ENCODE measurements at places on chromosomes 6 and 20.

- DNase-seq: no peak
Measured at GRCh38 chr6:119034827-119035458, 43.5 kb downstream of the FAM184A start.

GRCh38 chr6:97805596-97805995 lies 522.6 kb upstream of the MMS22L start:
- no peak for DNase-seq

DNA sequence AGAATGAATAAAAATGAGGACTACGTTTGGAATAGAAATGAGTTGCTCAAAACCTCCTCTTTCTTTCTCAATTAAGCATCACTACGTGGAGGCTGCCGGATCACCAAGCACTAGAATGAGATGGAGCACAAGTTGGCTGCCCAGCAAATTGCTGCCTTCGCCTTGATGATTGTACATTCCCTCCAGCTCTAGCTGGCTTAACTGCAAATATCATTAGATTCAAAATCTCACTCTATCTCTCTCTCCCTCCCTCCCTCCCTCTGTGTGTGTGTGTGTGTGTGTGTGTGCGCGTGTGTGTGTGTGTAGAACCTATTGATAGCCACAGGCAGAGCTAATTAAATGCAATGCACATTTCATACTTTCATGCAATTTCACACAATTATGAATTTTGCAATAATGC lies 310.7 kb upstream of the CDH4 start:
- no peak for DNase-seq

GRCh38 chr6:90397929-90398674 lies 101.5 kb upstream of the BACH2 start:
- peak; percentile 54 for DNase-seq

- no peak for DNase-seq
Measured at GRCh38 chr6:116090251-116090650, 10.4 kb upstream of the NT5DC1 start.

DNA sequence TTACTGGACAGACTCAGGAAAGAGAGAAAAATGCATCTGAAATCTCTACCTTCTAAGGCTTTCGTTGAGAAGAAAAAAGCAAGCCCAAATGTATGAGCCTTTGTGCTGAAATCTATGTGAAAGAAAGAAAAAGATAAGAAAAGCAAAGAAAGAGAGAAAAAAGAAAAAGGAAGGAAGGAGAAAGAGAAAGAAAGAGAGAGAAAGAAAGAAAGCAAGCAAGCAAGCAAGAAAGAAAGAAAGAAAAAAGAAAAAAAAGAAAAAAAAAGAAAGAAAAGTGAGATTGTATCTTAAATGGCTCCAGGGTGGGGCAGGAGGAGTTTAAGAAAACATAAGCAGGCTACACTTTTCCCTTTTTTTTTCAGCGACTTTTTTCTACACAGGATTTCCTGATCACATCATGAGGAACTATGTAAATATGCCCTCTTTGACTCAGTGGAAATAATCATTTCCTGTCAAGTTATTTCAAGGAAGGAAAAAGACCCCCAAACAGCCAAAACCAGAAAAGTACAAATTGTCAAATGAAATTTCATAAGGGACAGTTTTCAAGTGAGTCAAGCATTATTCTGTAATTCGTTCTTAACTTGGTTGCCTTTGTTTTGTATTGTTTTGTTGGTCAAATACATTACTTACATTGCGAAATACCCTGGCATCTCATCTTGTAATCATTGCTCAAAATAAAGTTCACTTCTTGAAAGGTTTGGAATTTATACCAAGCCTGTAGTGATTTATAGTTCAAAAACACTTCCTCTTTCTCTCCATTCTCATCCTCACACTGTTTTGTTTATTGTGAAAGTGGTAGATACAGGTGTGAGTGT lies 79.5 kb upstream of the RNF217 start:
- DNase-seq: no peak

- no peak for DNase-seq
Measured at GRCh38 chr20:18428490-18429173, 38.2 kb downstream of the DZANK1 start.

DNA sequence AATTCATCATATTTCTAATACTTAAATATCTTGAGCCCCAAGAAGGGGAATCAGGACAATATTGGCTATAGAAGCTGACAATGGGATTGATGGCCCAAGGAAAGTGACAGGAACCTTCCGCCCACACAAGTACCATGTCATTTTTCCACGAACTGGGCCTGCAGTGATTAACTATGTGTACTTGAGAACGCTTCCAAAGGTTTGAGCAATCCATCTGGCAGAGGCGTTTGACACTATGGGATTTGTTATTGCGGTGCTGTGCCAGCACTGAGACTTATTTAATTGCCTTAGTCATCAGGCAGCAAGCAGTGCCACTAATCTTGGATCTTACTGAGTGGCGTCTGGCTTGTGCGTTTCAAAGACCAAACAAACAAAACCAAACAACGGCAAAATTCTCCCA lies 135.6 kb upstream of the UST start:
- no peak for DNase-seq

- DNase-seq: no peak
Measured at GRCh38 chr6:75893058-75893775, 144.2 kb downstream of the MYO6 start.

DNA sequence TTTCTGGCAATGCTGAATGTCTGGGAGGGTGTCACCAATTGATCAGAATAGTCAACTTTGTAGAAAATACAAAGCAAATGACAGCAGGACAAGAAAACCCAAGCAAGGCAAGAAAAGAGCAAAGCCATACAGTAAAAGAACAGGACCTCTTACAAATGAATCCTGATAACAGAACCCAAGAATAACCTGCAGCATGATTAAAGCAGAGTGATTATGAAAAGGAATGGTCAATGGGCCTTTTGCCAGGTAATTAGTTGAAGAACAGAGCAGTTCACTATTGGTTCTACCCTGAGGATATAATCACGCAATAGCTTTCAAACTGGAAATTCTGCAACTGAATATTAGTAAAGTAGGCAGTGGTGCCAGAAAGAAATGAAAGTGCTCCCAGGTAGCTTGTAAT lies 319.8 kb downstream of the FRK start:
- no peak for DNase-seq

GRCh38 chr6:127937747-127938146 lies 36.9 kb upstream of the THEMIS start:
- DNase-seq: no peak

- DNase-seq: no peak
Measured at GRCh38 chr6:13319891-13320564, 8.3 kb downstream of the TBC1D7 start.

DNA sequence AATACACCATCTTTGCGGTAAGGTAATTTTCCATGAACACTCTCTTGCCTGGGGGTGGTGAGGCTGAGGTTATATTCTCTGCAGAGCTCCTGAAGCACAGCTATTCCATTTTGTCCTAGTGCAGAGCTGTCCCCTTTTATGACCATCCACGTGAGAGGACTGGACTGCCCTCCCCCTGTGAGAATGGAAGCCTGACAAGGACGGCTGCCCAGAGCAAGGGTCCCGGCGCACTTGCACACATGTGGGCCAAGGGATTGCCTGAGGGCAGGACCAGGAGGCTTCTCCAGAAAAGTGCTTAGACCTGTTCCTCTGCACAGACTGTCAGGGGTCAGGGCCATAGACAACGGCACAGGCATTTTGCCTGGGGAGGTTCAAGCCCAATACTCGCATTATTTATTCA lies 48.2 kb downstream of the SLC22A23 start:
- no peak for DNase-seq

DNA sequence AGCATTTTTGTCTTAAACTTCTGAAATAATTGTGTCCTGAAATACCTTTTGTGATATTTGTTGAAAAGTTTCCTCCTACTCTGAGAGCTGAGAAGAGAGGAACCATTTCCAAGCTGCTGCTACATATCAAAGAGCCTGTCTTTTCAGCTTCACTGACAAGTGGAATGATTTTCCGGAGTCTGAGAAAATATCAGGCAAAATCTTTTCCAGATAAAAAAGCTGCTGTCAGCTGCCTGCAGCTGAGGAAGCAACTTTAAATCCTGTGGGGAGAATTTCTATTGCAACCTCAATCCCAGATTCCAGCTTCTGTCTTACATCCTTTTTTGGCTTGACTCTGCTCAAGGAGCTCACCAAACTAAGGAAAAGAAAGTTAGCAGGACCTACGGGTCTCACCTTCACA lies 904.3 kb downstream of the PHF3 start:
- DNase-seq: no peak

DNA sequence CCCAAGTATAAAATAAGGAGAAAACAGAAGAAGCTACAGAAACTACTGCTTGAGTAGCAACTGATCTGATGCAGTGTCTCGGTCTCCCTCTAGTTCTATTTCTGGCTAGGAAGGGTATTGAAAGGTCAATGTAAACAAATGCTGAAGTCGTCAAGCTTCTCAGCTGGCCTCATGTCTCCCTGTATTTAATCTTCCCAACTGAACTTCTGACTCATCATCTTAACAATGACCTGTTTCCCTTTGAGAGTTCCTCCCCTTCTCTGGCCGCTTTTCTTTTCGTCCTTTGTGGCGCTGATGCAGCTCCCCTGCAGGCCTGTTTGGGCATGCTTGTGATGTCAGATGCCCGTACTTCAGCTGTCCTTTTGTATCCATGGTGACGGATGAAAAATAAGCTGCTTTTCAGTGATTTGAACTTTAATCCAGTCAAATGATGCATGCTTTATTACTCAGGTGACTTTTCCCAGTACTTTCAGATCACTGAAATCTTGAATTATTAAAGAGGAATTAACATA lies 7.8 kb upstream of the LCA5 start:
- no peak for DNase-seq

DNA sequence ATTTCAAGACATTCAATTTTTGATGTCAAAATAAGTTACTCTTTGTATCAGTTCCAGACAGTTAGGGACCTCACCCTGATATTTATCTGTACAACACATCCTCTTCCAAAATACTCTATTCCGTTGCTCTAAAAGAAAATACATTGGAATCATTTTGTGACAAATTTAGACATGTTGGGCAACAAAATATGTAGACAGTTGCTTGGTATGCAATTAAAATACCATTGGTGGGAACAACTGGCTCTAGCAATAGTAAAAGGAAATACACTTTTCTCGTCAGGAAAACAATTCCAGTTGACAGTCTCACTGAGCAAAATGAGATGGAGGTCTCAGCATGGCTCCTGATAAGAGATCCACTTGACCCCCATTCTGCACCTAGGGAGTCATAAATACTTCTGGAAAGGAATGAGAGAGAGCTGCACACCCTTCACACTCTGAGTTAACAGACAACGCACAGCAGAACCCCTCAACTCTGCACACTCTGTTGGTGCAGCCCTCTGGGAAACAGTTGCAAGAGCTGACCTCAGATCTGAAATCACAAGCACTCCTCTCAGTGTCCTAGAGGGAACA lies 171.3 kb upstream of the NT5E start:
- no peak for DNase-seq

GRCh38 chr20:10075606-10076005 lies 40.8 kb downstream of the ANKEF1 start:
- DNase-seq: no peak

- DNase-seq: peak; percentile 42
Measured at GRCh38 chr20:4613718-4614620, 107.7 kb upstream of the PRND start.

DNA sequence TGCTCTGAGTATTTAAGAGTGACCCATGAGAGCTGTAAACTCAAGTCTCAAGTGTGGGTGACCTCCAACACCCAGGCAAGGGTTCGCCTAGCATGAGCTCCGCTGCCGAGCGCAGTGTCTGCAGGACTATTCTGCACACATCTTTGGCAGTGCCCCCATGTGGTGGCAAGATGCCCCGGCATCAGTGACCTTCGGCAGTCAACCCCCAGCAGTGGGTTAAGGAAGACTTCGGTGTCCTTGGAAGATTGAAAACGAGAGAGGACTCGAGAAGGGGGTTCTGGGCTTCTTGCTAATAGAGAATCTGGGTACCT lies 43.1 kb downstream of the RBM38 start:
- no peak for DNase-seq

DNA sequence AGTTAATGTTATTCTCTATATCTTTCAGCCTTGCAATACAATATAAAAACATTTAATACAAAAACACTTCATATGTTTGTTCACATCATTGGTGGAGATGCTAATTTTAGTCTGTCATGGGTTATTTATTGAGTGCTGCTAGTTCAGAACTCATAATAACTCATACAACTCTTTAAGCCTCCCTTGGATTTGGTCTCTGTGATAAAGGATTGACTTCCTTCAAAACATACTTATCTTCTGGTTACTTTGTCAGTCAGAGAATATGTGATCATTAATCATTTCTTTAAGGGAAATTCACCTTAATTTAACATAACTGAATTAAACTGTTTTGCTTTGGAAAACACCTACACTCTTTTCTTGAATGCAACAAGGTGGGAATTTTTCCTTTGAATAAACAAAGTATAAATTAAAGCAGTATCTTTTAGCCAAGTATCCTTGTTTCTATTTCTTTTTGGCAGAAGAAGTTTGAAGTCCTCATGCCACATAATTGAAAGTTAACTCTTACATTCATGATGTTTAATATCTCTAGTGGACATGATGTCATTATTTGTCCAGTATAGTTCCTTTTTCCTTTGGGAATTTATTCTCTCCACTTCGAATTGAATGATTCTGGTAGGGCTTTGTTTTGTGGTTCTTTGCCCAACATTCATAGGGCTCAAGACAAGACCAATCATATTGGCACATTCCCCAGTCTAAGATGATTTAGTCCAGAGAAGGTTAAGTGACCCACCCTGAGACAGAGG lies 133.2 kb upstream of the CENPW start:
- DNase-seq: no peak

- no peak for DNase-seq
Measured at GRCh38 chr6:26623339-26623859, 26.6 kb downstream of the ABT1 start.

DNA sequence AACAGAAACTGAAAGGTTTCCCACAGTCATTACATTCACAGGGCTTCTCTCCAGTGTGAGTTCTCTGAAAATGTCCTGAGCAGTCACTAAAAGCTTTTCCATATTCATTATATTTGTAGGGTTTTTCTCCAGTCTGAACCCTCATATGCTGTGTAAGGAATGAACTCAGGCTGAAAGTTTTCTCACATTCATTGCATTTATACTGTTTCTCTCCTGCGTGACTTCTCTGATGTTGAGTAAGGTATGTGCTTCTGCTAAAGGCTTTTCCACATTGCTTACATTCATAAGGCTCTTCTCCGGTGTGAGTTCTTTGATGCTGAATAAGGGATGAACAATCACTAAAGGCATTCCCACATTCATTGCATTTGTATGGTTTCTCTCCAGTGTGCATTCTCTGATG lies 29.8 kb upstream of the ZNF391 start:
- DNase-seq: no peak

- no peak for DNase-seq
Measured at GRCh38 chr6:47992809-47993208, 118.2 kb downstream of the PTCHD4 start.

DNA sequence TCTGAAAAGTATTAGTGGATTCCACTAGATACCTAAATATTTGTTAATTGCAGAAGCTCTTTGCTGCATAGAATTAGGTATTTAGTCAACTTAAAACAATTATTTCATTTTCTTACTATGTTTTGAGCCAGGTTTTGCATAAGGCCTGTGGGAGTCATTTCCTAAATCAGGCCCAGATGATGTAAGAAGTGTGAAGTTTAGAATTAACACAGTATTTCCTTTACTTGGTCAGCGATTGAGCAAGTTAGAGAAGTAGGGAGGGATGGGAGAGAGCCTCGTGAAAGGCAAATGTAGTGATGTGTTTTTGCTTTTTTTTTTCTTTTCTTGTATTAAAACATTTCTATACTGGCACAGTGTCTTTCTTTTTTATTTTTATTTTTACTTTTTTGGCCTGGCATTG lies 711.1 kb downstream of the HDGFL1 start:
- no peak for DNase-seq
